Right lobe of liver (tissue), 6 donors: ENCODE measurements at places on chromosomes 7 and 10. TPM values are rescaled to one million over a fixed set of nuclear protein-coding genes. Genes with fewer than 3 reads are reported as not detected.

GRCh38 chr7:136652635-136653370 is 215.6 kb upstream of the CHRM2 start:
- DNase-seq = no peak

DNA sequence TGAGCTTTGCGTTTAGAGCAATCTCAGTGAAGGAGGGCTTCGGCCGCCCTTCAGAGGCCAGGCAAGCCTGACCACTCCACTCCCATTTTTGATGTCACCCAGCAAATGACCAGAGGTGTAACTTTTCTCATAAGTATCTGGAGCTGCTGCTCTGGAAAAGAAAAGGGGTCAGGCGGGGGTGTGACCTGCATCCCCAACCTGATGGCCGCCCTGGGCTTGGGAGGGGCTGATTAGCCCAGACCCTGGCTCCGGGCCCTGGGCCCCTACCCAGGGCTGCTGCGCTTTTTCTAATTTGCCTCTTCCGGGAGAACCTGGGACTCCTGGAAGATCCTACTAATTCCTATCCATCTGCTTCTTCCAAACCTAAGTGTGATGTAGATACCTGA is 9.6 kb upstream of the EBF3 start:
- DNase-seq = no peak

GRCh38 chr7:35700865-35701264 is 5.9 kb upstream of the HERPUD2 start:
- no peak for DNase-seq

DNA sequence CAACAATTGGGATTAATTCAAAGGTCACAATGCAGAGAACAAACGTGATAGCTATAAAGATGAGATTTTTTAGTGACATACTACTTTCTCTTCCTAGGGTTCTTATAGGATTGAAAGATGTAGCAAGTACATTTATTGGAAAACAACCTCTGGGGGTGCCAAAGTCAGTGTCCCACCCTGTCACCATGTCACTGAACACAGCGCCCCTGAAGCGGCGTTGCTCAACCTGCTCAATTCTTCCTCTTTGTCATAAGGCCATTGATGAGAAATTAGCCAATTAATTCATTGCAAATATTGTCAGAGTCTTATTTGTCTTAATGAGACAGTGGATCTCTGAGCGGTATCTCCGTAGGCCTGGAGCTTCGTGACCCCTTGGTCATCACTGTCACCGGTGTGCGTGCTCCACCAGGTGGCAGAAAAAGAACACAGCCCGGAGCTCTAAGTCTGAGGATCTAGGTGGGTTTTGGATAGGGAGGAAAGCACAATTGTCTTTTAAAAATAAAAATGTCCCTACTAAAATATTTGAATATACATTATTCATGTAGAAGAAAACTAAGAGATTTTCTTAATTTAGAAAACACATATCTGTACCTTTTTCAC is 362.6 kb downstream of the PAXIP1 start:
- DNase-seq = no peak

GRCh38 chr7:152989889-152990380 is 230.4 kb downstream of the ACTR3B start:
- no peak for DNase-seq

The TRUB1 gene
- total RNA-seq = 6.7 TPM

The HOXA11 gene
- not detected for total RNA-seq

The HYAL4 gene
- not detected for total RNA-seq

The RAPGEF5 gene
- total RNA-seq = 56.4 TPM

The ZNF277 gene
- 11.2 TPM for total RNA-seq

- DNase-seq = no peak
Measured at GRCh38 chr7:38524786-38525185, 106.4 kb downstream of the AMPH start.

DNA sequence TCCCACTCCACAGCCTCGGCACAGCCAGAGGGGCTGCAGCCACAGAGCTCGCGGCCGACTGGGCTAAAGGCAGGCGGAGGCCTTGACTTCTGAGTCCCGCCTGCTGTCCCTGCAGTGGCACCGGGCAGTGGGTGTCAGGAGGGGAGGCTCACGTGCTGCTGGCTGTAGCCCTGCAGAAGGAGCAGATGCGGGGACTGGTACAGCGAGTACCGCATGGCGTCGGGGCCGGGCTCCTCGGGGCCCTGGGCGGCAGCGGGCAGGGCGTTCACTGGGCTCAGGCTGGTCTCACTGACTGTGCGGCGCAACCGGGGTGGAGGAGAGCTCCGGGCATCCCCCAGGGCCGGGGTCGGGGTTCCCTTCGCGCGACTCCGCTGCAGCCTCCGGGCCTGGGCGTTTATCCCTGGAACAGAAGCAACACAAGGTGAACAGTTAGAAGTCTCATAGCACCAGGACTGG is 25.6 kb downstream of the PAPOLB start:
- DNase-seq = no peak

The TUBB8 gene
- total RNA-seq = not detected

GRCh38 chr10:15703151-15703880 is 16.4 kb downstream of the ITGA8 start:
- DNase-seq = no peak

The IRF5 gene
- 6.9 TPM for total RNA-seq

DNA sequence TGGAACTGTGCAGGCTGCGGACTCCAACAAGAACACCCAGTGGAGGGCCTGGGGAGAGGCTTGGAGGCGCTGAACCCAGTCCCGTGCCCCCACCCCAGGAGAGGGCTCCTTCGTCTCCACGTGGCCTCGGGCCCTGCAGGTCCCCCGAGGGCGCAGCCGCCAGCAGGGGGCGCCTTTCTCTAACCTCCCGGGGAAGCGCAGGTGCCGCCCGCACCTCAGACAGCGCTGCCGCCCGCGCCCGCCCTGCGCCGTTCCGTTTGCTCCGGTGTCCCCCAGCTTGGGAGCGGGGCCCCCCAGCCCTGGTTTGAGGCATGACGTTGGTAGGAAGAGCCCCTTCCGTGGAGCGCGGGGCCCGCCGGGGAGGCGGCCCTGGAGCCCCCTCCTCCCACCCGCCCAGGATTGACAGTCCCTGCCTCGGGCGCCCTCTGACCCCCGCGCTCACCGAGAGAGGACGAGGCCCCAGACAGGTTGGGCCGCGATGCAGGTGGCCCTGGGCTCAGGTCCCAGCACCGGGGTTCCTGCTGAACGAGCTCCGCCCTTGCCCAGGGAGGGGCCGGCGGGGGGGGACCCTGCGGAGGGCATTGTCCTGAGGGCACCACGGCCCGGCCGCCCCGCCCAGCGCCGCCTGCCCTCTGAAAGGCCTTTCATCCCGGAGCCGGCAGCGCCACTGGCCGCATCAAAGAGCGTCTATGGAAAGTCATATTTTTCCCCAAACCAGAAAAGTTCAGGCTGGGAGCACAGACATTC is 42.8 kb downstream of the FOXL3 start:
- peak; percentile 87 for DNase-seq

DNA sequence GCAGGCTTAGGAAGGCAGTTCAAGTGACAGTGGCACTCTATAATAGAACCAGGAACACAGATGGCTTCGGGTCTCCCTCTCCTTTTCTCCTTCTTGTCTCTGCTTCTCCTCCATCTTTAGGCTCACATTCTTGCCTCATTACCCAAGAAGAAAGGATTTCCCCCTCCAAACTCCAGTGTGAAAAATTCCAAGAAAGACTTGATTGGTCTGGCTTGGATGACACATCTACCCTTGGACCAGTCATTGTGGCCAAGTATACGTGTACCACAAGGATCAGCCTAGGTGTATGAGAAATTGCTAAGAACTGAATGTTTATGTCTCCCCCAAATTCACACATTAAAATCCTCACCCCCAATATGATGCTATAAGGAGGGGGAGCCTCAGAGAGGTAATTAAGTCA is 53.9 kb downstream of the PRTFDC1 start:
- DNase-seq = no peak

DNA sequence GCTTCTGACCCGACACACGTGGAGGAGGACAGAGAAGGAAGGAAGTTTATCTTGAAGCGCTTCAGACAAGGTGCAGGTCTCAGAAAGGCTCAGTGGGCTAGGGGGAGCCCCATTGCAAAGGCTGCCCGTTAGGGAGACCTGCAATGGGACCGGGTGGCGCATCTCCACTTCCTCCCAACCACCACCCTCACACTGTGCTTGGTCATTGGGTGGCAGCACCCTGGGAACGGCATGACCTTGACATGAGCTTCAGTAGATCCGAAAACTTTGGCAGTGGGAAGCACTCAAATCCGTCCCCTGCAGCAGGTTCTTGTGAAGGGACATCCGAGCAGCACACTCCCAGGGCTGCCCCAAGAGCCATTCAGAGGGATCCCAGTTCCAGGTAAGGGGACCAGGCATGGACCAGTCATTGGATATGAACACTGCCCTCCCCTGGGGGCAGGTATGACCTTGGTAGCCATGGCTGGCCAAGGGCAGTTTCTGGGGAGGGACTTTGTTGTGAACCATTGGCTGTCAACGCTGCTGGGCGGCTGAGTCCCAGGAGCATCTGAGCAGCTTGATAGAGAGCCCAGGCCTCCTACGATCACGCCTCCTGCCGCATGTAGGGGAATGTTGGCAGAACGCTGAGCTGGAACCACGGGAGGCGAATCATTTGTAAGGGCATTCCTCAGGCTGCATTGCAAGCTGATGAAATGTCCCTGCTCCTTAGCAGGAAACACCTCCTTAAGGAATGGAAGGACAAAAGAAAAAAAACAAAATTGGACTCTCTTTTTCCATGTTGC is 31.7 kb downstream of the GALNTL5 start:
- no peak for DNase-seq

The CPA1 gene
- total RNA-seq = not detected

GRCh38 chr10:130924138-130924819 is 387.2 kb downstream of the TCERG1L start:
- DNase-seq = no peak

- DNase-seq = no peak
Measured at GRCh38 chr10:32077896-32078485, 21.8 kb upstream of the KIF5B start.

- DNase-seq = no peak
Measured at GRCh38 chr10:128739930-128740329, 613.7 kb upstream of the MKI67 start.
